ENCODE measurements at places on chromosomes 2 and 18.

DNA sequence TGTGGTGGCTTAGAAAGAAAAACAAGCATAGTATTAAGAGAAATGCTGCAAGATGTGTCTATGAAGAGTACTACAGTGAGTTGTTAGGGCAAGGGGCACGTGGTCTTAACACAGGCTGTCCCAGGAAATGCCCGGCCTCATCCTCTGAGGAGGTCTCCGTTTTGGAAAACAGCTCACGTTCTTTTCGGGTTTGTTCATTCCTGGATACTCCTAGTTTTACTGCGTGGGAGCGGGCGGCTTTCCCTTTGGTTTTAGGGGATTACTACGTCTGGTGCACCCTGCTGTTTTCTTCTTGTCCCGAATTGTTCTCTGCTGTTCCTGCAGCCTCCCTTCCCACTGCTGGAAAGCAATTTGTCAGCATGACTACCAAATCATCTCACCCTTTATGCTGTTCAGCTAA lies 55.5 kb upstream of the RAB6D start:
- DNase-seq = no peak

DNA sequence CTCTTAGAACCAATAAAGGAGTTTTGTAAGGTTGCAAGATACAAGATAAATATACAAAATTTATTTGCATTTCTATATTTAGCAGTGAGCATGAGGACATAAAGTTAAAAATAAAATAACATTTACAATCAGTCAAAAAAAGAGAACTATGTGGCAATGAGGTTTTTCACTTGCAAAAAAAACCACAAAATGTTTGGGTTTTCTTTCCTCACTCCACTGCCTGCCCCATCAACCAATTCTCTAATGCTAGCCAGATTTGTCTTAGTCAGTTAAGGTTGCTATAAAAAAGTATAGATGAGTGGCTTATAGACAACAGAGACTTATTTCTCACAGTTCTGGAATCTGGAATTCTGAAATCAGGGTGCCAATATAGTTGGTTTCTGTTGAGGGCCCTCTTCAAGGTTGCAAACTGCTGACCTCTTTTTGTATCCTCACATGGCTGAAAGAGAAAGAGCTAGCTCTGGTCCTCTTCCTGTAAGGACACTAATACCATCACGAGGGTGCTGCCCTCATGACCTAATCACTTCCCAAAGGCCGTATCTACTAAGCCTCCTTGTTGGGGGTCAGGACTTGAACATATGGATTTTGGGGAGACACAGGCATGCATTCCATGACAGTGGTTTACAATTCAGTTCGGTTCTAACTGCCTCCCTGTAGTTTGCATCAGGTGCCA lies 566.2 kb downstream of the GALR1 start:
- no peak for DNase-seq

DNA sequence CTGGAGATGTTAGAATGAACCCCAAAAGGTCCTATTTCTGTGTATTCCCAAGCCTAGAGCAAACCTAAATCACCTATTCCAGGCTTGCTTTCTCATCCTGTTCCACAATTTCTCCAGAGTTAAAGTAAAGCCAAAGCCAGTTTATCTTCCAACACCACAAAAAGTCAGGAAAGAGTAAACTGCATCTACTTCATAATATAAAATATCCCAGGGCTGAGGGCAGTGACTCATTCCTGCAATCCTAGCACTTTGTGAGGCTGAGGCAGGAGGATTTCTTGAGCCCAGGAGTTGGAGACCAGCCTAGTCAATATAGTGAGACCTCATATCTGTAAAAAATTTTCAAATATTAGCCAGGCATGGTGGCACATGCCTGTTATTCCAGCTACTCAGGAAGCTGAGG lies 241.4 kb downstream of the CDH20 start:
- DNase-seq = no peak

DNA sequence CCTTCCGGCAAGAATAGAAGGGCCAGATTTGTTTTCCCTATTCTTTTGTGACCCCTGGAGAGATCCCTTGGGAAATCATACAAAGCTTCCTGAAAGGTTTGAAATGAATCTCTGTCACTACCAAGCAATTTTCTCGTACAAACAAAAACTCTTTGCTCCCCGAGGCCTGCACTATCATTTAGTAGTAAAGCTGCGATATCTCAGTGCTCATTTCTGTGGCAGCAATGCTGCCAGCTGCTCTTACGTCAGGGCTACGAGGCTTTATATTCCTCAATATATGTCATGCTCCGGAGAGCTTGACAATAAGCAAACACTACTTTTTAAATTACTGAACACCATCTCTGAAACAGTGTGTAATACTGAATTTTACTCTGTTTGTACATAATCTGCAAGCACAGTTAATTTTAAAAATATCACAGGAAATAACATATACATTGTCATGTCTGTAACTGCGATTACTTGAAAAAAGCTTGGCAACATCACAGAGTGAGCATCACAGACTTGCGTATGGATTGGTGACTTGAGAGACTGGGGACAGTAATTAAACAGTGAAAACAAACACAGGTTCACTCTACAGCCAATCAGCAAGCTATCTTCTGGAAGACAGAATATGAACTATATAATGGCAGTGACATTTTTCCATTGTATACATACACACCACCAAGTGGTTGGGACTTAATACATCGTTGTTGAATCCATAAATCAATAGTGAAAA lies 403.3 kb upstream of the NETO1 start:
- no peak for DNase-seq

- DNase-seq = no peak
These were observed 26.6 kb upstream of the TEX44 start for GRCh38 chr2:231565887-231566594.

DNA sequence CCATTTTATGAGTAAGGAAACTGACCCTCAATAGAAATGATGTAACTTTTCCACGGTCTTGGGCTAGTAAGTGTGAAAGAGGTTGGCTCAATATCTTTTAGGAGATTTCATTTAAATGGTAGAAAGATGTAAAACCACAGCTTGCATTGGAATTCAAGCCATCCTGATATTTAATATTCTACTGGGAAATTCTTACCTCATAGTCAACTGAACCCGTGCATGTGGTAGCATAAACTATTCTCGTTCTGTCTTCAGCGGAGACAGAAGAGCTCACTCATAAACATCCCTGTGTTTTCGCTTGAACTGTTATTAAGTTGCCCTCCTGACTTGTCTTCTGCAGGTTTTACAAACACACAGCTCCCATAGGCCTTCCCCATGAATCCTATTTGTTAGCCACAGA lies 8.5 kb upstream of the SPATS2L start:
- DNase-seq = no peak

GRCh38 chr2:231664727-231665126 lies 43.6 kb upstream of the PTMA start:
- DNase-seq = no peak

GRCh38 chr2:186576614-186577013 lies 13.2 kb upstream of the ITGAV start:
- no peak for DNase-seq

- no peak for DNase-seq
These were observed 110.9 kb downstream of the MTCL1 start for GRCh38 chr18:8816220-8816619.

GRCh38 chr2:205687641-205687956 lies 5.3 kb downstream of the NRP2 start:
- no peak for DNase-seq

DNA sequence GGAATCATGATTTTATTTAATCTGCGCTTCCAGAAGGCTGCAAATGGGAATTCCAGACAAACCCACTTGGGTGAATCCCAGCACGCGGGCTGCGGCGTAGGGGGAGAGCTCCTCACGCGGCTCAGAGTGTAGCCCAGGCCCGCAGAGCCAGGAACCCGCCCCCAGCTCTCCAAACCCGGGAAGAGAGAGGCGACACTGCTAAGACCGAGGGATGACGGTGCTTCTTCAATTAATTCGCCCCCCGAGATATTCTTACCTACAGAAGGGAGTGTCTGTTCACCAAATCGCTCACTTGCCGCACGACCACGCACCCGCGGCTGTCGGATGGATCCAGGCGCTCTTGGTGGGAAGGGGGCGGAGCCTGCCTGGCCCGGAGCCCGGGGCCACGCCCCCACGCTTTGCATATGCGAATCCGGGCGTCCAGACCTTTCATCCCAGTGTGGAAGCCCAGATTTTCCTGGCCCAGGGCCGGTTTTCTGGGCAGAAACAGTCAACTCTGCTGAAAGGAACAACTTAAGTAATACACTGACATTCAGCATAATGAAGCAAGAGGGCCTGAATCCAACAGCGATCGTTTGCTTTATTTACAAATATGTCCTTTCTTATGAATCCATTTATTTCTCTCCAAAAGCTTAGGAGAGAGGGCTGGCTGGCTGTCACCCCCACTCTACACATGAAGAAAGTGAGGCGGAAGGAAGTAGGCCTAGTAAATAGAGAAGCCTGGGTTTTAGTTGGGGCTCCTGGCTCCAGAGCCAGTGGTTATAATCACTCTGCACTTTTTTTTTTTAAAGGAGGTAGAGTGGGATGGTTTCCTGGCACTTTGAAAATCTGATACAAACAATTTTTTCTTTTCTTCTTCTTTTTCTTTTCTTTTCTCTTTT lies at the start of gene SLC19A3:
Gene SLC19A3, minus strand, starts transcription at position 342 of the 881 bp plus-strand sequence. CDS start 15,710 bp downstream, outside the sequence.
- DNase-seq = no peak

DNA sequence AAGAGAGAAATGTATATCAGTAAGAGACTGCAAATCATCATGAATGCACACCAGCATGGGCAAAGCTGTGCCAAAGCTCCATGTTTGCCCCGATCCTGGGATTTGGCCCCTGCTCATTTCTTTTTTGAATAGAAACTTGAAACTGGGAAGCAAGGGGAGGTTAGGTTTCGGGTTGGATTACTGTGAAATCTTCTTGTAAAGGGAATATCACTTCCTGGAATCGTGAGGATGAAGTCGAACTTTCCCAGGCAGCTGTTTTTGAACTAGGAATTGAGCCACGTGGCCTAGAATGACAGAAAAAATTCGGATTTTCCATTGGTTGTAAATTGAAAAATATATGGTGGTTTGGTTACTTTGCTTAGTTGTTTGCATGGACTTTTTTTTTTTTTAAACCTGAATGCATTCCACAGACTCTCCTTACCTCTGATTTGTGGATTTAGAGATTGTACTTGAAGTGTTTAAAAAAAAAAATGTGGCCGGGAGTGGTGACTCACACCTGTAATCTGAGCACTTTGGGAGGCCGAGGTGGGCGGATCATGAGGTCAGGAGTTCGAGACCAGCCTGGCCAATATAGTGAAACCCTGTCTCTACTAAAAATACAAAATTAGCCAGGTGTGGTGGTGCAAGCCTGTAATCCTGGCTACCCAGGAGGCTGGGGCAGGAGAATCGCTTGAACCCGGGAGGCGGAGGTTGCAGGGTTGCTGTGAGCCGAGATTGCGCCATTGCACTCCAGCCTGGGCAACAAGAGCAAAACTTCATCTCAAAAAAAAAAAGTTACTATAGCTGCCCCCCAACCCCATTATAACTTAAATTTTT lies 32.1 kb downstream of the GRHL1 start:
- DNase-seq = no peak

GRCh38 chr18:6547476-6547875 lies 132.8 kb upstream of the L3MBTL4 start:
- no peak for DNase-seq

- DNase-seq = no peak
These were observed 50.3 kb upstream of the GAREM2 start for GRCh38 chr2:26122630-26123029.

GRCh38 chr2:137775529-137775928 lies 188.7 kb upstream of the HNMT start:
- DNase-seq = no peak

- DNase-seq = no peak
These were observed 143.2 kb downstream of the MTCL1 start for GRCh38 chr18:8848541-8848940.

DNA sequence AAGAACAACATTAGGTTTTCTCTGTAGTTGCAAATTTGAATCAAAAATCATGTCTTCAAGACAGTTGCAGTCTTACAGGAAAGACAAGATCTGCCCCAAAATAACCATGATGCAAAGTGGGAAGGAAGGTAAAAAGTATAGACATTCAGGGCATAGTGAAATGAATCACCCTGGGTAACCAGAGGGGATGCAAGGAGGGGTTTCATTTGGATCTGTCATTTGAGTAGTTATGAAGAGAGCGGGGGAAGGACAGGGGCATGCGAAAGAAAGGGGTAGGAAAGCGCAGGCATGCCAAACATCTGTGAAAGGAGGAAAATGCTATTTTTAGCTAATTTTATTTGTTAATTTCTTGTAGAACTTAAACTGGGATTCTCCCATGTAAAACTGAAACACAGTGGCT lies 219.1 kb upstream of the BOD1L2 start:
- no peak for DNase-seq

DNA sequence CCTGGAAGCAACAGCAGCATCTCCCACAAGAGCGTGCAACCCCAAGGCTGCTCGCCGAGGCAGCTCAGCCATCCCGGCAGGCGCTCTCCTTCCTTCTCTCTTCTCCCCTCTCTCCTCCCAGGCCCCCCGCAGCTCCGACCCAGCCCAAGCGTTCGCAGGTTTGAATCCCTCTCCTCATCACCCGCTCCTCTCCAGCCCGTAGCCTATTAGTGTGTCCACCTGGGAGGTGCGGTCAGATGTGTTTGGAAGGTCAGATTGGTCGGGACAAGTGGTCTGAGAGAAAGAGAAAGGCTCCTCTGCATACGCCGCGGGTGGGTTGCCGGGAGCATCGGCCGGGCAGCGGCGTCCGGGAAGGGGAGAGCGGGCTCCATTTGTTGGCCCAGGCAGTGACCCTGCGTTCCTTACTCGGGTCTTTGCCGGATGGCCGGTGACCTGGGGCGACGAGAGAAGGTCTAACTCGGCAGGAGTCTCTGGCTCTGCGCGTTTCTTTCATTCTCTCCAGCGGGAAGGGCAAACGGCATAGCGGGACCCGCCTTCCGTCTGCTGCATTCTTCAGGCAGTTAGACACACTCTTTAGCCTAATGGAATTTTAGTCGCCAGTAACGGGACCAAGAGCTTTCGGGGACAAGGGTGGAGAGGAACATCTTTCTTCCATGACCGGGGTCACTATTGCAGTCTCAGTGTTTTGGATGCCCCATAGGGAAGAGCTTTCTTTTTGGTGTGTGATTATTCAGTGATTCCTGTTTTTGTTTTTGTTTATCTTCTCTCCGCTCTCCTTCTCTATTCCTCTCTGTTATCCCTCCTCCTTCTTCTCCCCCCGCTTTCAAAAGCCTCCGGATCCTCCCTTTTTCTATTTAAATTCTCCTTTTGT lies 1.1 kb upstream of the TMEFF2 start:
- DNase-seq = no peak

DNA sequence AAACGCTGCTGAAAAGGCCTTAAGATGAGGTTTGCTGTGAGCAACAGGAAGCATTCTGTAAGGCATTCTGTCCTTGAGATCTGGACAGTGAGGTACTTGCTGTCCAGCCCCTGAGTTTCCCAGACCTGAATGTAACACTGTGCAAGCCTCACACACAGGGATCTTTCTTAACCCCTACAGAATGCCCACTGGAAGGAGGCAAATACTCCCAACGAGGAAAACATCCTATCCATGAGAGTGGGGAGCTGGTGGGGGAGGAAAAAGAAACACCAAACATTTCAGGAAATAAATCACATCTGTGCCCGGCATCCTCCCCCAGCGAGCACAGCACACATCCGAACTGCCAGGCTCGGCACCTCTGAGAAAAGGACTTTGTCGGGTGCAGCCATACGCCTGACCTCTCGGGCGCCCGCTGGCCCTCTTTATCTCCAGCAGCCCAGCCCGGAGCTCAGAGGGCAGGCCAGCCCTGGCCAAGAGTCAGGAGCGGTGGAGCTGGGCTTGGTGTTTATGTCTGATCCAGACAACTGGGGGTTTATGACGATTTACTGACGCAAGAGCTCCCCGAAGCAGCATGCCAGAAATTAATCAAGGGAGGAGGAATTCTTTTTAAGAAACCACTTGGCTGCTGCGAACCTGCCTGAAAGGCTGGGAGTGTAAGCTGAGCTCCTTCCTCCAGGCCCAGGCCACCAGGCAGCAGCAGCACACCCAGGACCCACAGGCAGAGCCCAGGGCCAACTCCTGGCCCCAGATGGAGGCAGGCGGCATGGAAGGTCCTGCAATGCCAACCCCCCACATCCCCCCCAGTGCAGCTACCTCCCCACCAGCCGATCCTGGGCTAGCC lies 72.2 kb downstream of the HDAC4 start:
- DNase-seq = no peak
